ENCODE measurements at places on chromosomes 5 and 9.
A peak's percentile ranks its signal among the peaks of the same experiment; 100 is the strongest.

DNA sequence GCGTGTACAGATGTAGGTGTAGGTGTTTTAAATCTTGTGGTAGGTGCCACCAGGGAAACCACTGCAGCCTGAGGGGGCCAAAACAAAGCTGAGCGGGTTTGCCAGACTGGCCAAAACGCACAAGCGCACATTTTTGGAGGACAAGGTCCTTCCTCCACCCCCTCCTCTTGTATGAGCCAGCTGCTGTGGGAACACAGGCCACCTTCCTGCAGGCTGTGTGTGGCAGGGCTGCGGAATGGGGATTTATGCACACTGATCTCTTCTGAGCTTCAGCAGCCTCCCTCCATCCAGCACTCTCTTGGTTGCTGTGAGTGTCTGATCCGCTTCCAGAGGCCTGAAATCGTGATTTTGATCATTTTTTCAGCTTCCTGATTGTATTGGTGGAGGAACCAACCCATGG is 22.4 kb downstream of the ZBTB43 start:
- DNase-seq: no peak

DNA sequence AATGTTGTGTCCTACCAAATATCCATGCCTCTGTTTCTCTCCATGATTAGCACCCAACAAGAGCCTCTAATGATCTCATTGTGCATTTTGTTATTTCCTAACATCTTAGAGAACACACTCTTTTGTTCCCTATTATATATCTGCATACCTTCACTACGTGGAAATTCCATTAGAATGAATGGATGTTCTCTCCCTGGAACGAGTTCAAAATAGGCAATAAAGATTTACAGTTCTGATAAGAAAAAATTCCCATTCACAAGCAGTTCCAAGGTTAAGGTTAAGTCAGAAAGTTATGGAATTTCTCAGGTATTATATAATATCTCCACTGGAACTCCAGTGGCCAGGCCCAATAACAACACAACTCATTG is 83.7 kb downstream of the TRPM6 start:
- no peak for DNase-seq

DNA sequence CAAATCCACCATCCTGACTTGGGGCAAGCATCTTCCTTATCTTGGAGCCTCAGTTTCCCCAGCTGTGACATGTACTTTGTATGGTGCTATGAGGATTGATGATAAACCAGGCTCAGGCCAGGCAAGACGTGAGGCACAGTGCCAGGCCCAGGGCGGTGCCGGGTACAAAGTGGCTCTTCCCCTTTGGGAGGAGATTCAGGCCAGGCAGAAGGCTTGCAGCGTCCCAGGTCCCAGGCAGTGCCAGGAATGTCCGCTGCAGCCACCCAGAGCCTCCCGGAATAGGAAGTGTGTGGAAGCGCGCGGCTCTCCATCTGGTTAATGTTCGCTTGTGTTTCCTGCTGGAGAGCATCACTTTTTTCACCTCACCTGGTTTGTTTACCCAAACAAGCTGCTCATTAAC is 12.6 kb upstream of the DENND1A start:
- no peak for DNase-seq

DNA sequence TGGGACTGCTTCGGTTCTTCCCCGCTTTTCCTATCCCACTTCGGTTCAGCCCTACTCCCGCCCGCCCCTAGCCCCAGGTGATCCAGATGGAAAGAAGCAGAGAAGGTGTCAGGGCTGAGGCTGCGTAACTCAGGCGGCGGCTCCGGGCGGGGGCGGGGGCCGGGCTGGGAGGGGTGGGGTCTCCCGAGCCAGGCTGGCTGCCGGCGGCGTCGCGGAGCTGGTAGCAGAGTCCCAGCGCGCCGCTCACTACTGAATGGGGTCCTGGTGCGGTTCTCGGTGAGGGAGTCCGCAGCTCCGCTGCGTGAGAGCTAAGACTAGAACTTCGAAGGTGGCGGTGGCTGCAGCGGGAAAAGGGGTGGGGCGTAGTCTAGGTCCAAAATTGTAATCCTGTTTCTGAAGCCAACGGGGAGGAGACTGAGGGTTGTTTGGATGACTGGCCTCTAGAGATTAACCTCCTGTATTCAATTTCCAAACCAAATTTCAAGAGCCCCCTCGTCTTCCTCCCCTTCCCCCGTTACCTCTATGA is 1.4 kb downstream of the PRR16 start:
- no peak for DNase-seq

DNA sequence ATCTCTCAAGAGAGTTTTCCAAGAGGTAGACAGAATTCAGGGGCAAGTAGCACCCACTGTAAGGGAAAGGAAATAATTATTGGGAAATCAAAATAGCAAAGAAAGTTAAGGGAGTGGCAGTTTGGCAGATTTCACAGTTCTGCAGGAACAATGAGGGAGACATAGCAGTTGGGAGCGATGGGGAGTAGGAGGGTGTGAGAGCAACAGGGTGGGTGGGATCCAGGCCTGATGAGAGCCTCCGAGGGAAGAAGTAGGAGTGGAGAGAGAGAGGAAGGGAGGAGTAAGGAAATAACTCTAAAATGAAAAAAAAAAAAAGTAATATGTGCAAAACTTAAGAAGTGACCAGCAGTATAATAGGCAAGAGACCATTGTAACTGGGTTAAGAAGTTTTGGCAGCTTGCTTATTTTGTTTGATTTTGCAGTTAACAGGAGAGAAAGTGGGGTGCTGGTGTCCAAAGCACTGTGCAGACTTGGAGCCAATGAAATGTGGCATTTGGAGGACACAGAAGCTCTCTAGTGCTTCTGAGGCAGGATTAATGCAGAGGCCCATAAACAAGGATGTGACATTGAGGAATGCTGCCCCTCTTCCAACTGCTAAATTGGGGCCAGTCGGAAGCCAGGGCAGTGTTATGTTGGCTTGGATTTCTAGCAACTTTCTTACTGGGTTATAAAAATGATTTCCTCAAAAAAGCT is 10.2 kb downstream of the TNFAIP8 start:
- DNase-seq: no peak

- no peak for DNase-seq
Observed at GRCh38 chr5:9398227-9398626, 147.6 kb downstream of the SEMA5A start.

DNA sequence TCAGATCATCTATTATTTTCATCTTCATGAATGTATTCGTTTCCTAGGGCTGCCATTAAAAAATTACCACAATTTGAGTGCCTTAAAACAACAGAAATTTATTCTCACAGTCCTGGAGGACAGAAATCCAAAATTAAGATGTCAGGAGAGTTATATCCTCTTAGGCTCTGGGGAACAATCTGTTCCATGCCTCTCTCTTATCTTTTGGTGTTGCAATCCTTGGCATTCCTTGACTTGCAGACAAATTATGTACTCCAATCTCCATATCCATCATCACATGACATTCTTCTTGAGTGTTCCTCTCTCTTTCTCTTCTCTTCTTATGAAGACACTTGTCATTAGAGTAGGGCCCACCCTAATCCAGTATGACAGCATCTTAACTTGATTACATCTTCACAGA is 339.4 kb downstream of the EFNA5 start:
- no peak for DNase-seq

DNA sequence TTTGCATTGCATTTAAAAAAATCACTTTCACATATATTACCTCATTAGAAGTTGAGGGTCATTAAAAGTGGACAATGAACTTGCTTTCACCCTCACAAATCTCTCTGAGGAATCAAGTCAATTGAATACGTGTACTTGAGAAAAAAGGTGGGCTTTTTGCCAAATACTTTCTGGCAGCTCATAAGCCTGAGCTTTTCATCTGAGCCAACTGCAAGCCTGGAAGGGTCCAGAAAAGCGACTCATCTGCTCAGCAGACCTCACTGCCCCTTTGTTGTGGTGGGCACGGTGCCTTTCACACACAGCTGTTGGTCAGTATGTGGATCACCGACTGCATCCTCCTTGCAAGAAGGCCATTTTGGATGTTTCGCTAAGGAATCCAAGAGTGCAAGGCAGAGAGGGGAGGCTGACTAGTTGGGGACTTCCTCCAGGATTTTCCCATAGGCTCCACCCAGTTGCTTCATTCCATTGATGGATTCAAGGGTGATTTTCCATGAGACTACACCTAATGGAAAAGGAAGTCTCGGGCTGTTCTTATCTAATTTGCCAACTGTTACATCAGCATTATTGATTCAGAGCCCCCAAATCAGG is 564.7 kb downstream of the PDE4D start:
- peak; percentile 31 for DNase-seq

- no peak for DNase-seq
Observed at GRCh38 chr5:163569284-163569683, 63.9 kb downstream of the MAT2B start.

DNA sequence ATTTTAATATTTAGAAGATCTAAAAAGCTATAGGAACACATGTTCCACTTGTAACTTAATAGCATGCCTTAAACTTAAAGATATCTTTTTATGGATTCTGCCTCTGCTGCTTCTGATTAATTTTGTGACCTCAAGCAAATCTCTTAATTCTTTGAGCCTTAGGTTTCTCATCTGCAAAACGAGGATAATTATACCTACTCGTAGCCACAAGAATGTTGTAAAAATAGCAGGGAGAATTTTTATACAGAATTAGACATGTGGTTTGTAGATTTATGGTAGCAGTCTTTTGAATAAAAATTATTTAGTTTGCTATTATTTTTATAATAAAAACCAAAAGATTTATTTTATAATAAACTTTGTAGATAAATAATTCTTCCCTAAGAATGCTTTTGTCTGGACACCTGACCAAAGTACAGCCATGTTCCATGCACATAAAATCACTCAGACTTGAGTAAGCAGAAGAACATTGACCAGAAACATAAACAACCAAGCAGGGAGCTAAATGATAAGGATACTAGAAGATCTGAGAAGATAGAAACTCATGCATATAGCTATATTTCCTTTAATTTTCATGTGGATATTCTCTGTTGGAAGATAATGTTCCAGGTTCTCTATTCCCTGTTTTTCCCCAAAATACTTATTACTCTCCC is 18.5 kb downstream of the C9orf85 start:
- DNase-seq: no peak

DNA sequence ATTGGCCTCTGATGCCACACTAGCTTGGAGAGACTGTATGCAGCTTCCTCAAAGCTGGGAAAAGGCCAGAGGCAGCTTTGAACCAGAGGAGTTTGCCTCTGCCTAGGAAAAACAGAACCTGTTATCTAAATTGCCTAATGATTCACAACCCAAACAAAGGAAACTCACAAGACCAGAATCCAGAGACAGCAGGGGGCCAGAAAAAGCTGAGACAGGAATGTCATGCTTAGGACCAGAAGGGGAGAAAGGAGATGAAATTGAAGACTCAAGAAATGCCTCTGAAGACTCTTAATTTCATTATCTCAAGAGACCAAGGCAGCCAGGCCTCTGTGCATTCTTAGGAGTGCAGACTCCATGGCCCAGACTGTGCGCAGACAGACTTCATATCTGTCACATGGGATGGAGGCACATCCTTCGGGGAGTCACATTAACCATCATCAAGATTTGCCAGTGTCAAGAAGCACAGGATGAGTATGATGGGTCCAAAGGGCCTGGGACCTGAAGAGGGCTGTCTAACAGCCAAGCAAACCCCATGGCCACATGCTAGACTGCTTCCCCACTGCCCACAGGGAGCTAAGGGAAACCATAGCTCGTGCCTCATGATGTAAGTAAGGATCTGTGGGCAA is 57.3 kb downstream of the ARSB start:
- DNase-seq: no peak

DNA sequence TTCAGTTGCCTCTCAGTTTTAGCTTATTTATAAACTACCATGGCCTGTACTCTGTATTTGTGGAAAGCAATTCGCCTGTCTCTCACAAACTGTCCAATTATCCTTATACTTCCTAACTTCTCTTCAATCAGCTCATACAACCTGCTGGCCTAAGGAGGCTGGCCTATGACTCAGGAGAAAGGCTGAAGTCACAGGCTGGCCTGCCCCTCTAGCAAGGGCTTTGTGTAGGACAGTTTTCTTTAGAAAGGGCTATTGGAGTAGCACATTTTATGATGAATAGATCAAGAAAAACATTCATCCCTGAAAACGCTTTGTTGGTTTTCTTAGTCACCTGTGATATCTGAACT is 988.7 kb upstream of the ARRDC3 start:
- no peak for DNase-seq

- no peak for DNase-seq
Observed at GRCh38 chr5:102975045-102975444, 144.9 kb downstream of the GIN1 start.

GRCh38 chr5:135843571-135844337 is 9.3 kb downstream of the SLC25A48 start:
- no peak for DNase-seq

GRCh38 chr5:61649971-61650370 is 317.9 kb downstream of the ZSWIM6 start:
- DNase-seq: no peak

- DNase-seq: no peak
Observed at GRCh38 chr9:111412280-111412679, 71.9 kb downstream of the ECPAS start.

GRCh38 chr9:89493181-89493580 is 4.7 kb downstream of the SEMA4D start:
- no peak for DNase-seq

- no peak for DNase-seq
Observed at GRCh38 chr5:57662991-57663390, 180.4 kb upstream of the ACTBL2 start.

DNA sequence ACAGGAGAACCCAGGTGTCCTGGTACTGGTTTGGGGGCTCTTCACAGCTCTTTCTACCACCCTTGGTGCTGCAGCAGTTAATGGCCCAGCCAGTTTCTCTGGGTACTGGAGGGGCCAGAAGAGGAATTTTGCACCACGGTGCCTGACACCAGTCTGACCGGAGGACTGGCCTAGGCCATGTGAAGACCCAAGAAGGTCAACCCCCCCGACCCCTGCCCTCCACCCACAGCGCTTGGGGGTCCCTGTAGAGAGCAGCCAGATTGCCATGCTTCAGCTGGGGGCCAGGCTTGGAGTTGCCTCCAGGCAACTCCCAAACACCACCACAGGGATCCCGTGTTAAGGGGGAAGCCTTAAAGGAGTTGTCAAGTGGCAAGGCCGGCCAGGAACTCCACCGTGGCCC is 6.2 kb downstream of the ARSI start:
- DNase-seq: no peak

DNA sequence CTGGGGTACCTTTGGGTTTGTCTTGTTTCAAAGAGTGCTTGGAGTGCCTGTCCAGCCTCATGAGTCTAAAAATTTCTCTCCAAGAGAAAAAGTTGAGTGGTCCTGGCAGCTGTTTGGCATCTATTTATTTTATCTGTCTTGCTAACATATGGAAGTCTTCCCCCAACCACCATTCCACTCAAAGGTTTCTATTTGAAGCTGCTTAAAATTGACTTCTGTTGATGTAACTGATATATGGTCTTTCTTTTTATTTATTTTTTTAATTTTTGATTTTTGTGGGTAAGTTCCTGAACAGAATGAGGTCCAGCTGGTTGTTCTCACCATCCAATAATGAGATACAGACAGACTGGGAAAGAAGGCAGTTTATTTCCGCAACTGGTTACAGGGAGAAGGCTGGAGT is 178.7 kb upstream of the SGCD start:
- no peak for DNase-seq

- no peak for DNase-seq
Observed at GRCh38 chr9:134681061-134681661, 39.6 kb downstream of the COL5A1 start.

GRCh38 chr9:89418882-89419640 is 78.9 kb downstream of the SEMA4D start:
- no peak for DNase-seq

Measured in NCI-H774 (cell line).